CD4-positive, alpha-beta memory T cell (primary cell): ENCODE measurements at places on chromosomes 1 and 21. TPM values are rescaled to one million over a fixed set of nuclear protein-coding genes. Genes with fewer than 3 reads are reported as not detected.

Gene CRTC2
- polyA plus RNA-seq = 12.3 TPM

Gene TACSTD2
- polyA plus RNA-seq = not detected

Gene SHE
- not detected for polyA plus RNA-seq

Gene PINK1
- polyA plus RNA-seq = 24.2 TPM

Gene SAMD13
- not detected for polyA plus RNA-seq

Gene SYPL2
- not detected for polyA plus RNA-seq

Gene LCE3E
- polyA plus RNA-seq = not detected

Gene OR2G6
- not detected for polyA plus RNA-seq

Gene MEX3A
- not detected for polyA plus RNA-seq

Gene NEGR1
- not detected for polyA plus RNA-seq

Gene RGS16
- 2.8 TPM for polyA plus RNA-seq
